Adrenal gland (tissue), 19 donors: ENCODE measurements at places on chromosomes 5 and 9.

DNA sequence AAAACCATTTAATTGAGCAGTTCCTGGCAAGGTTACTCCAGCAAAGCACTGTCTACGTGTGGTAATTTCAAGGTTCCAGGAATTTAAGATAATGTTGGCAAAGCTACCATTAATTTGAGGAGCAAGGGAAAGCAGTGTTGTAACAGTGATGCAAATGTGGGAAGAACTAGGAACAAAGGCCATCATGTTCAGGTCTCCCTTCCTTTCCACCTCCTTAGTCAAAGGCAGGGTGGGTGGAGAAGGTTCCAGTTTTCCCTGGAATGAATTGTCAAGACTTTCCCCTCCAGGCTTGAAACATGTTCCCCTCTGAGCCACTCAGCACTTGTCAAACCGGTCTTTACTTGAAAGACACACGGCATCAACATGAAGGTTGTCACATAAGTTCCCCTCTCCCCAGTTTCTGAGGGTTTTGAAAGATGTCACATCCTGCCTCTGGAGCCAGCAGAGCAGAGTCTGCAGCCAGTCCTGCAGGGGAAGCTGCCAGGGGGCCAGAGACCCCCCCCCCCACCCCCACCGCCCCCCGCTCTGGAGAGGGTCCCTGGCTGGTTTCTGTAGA, 226.0 kb downstream of the GAS1 start:
- no peak for DNase-seq

DNA sequence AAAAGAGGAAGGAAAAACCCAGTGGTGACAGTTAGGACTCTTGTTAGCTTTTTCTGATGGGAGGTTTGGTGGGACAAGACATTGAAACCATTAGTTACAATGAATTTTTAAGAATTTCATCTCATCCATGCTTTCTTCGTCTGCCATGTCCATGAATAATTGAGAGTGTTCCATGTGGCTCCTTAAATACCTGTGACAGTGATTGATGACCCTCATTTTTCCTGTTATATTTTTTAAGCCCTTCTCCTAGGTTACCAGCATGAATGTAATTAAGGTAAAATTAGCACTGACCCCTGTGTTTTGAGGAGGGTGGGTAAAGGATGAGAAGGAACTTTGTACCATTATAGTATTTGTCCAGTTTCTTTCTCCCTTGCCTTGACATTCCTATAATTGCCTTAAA, 23.5 kb upstream of the PHF2 start:
- no peak for DNase-seq

- DNase-seq = no peak
Observed at GRCh38 chr9:123611226-123611625, 255.2 kb downstream of the CRB2 start.

GRCh38 chr5:125421006-125421405, 674.6 kb upstream of the ZNF608 start:
- DNase-seq = no peak

GRCh38 chr9:6645355-6646292, at the start of gene GLDC:
Gene GLDC (minus strand): TSS chr9:6645729. CDS start chr9:6645499, 230 bp downstream.
- DNase-seq = peak; percentile 25

GRCh38 chr5:89236900-89237299, 353.9 kb upstream of the MEF2C start:
- no peak for DNase-seq
